Nasal cavity respiratory epithelium epithelial cell of viscerocranial mucosa (primary cell): ENCODE measurements at places on chromosomes 11 and 22. TPM values are rescaled to one million over a fixed set of nuclear protein-coding genes. Genes with fewer than 3 reads are reported as not detected.

The CDC42BPG gene
- total RNA-seq: 7.5 and 35.9 TPM in 2 replicates

The CARD10 gene
- total RNA-seq: 15.7 and 20.4 TPM in 2 replicates

The IGF2 gene
- total RNA-seq: 0.07 and 0.34 TPM in 2 replicates

The KRTAP5-8 gene
- not detected in 2 replicates for total RNA-seq

The ZFTA gene
- 2.1 and 7.3 TPM in 2 replicates for total RNA-seq

The OR5P2 gene
- under 0.01 and 3.0 TPM in 2 replicates for total RNA-seq

The MS4A4E gene
- not detected in 2 replicates for total RNA-seq

The PPME1 gene
- 20.2 and 39.7 TPM in 2 replicates for total RNA-seq

The MRPL40 gene
- total RNA-seq: 46.2 and 56.7 TPM in 2 replicates

The C22orf23 gene
- total RNA-seq: under 0.01 TPM in 1 of 2 replicates, not detected in the other

The SYT7 gene
- total RNA-seq: 28.0 and 39.9 TPM in 2 replicates

The SMTNL1 gene
- total RNA-seq: not detected in 2 replicates

The OSBP gene
- total RNA-seq: 55.5 and 56.4 TPM in 2 replicates

The MGAT3 gene
- total RNA-seq: 0.50 TPM in 1 of 2 replicates, not detected in the other
